ENCODE measurements at places on chromosomes 3 and 15.

- DNase-seq: no peak
These were observed 100.4 kb downstream of the PCCB start for GRCh38 chr3:136350557-136350956.

DNA sequence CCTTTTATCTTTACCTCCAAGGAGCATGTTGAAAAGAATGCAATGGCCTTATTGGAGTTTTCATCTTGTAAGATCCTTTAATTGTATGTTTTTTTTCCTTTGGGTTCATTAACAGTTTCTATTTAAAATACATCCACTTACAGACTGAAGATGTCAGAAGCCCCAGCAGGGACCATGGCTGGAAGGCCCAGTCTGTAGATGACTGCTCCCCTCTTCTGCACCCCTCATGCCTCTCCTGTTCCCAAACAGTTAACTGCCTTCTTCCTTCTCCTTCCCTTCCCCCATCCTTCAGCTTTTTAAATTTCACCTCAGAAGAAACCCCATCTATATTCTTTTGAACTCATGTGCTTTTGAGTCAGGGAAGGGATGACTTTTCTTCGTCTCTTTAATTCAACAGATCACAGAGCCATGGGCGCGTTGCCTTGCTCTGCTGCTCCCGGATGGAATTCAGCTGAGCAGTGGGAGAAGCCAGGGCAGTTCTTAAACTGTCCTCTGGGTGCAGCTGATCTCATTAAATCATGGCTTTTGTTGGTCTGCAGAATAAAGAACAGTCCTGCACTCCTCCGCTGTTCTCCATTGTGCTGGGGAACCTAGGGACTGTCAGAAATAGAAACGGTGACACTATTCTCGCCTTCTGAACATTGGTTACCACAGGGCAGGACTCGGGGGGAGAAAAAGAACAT is 71.5 kb upstream of the EIF1B start:
- peak; percentile 4 for DNase-seq

DNA sequence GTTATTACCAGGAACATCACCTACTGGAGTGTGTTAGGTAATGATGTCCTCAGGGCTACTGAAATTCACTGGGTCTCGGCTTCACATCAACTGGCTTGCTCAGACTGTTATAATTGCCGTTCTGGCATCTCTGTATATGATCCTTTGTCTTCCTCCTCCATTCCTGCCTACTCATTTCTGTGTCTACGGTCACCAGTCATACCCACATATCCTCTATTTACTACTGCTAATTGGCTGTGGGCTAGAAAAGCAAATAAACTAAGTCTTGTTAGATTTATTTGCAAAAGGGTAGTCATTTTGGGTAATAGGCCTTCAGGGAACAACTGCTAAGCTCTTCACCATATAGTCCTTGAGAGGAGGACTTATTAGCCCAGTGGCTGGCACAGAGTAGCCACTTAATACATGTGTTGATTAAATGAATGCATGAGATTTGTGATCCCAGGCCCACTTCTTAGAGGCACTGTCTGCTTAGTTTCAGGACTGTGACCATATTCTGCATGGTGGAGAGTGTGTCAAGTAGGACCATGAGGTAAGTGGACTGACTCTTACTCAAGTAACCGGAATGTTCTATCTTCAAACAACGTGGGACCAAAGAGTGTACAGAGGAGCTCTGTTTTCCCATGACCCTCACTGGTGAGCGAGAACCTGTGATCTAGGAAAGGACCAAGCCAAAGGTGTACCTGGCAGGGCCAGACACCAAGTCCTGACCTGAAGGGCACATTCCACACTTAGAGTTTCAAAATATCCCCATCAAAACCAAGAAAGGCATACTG is 13.2 kb downstream of the ZDHHC3 start:
- DNase-seq: no peak

GRCh38 chr3:10299679-10300078 is 6.9 kb upstream of the GHRL start:
- no peak for DNase-seq

DNA sequence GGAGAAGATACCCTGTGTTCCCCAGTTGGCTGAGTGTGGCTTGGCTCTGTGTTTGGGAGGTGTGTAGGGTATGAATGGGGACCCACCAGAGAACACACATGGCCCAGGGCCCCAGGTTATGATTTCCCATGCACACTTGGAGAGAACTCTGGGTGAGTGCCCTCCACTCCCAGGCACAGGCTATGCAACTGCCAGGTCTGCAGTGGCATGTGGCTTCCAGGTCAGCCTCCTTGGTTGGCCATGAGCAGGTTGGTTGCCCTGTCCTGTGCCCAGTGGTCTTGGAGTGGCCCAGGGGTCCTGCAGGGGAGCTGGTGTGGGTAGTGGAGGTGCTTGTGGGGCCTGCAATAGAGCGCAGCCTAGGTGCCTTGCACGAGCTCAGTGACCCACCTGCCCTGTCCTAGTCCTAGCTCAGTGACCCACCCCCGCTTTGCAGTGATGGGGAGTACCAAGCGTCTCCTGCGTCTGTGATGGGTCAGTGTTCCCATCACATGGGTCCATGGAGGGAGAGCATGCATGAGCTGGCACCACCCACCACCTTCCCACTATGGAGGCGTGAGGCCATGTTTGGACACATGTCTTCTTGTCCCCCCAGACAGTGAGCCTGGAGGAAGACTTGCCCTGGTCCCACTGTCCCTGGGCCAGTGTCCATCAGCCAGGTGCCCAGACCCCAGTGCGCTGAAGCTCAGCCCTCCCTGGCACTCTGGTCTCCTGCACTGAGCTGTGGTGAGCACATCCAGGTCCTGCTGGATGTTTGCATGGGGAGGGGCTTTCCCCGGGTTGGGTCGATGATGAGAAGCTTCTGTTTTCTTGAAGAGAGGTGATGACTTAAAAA is 217.3 kb downstream of the SNRPN start:
- no peak for DNase-seq

- DNase-seq: no peak
These were observed 209.5 kb downstream of the SATB1 start for GRCh38 chr3:18215639-18216038.

DNA sequence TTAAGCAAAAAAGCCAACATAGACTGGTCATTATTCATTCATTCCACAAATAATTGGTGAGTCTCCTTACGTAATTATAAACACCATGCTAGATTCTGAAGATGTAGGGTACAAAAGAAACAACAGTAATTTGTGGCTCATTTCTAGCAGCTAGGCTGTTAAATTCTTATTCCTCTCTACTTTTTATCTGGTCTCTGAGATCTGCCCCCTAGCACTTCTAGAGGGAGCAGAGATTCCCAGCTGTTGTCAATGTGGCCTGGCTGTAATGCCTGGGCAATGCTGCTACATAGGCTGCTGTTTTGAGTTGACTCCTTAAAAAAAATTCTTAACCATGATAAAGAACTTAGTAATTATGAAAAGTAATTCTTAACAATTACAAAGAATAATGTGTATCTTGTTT is 434.9 kb upstream of the THRB start:
- no peak for DNase-seq

- DNase-seq: no peak
These were observed 272.2 kb upstream of the NR2F2 start for GRCh38 chr15:96058103-96058851.

- DNase-seq: no peak
These were observed 413.0 kb upstream of the TBL1XR1 start for GRCh38 chr3:177610262-177610661.

GRCh38 chr3:41987627-41988026 is 25.7 kb upstream of the ULK4 start:
- DNase-seq: no peak

DNA sequence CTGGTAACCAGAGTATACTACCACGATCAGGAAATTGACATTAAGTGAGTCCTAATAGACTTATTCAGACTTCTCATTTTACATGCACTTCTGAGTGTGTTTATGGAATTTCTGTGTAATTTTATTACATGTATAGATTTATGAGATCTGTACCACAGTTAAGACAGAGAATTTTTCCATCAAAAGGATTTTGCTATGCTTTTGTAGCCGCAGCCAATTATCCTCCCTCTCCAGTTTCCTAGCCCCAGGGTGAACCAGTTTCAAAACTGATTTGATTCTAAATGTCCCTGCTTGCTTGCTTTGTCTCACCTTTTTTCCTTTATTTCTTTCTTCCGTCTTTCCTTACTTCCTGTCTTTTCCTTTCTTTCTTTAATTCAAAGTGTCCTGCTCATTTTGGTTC is 661.2 kb upstream of the BCHE start:
- no peak for DNase-seq

DNA sequence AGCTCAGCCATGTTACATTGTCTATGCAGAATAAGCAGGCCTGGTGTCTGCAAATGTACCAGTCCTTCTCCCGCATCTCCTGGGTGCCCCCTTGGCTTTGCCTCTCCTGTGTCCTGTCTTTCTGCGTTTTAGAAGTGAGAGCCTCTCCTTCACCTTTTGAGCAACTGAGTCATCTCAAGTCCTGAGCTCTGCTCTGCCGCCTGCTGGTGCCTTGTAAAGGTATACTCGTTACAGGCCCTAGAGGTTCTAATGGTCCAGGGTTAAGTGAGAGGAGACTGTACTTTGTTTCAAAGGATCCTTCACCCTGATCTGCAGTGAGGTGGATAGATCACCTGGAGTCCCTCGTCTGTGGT is 12.6 kb downstream of the GHRL start:
- DNase-seq: no peak

GRCh38 chr15:83199288-83199687 is 8.3 kb downstream of the HDGFL3 start:
- no peak for DNase-seq

DNA sequence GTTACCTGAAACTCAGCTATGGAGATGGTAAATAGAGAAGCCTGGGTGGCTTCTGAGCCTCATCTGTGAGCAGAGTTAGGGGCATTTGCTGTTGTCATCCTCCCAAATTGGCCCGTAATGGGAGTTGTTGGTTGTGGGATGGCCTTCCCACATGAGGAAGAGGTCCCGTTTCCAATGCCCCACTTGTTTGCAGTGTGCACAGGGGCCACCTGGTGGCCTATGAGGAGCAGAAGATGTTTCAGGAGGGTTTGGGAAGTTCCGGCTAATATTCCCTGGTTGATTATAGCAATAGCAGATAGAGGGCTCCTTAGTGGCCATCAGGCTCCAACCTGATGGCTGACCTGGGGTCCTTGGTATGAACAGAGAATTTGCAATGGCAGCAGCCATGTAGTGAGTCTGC is 1546.5 kb downstream of the OTOL1 start:
- peak; percentile 25 for DNase-seq

DNA sequence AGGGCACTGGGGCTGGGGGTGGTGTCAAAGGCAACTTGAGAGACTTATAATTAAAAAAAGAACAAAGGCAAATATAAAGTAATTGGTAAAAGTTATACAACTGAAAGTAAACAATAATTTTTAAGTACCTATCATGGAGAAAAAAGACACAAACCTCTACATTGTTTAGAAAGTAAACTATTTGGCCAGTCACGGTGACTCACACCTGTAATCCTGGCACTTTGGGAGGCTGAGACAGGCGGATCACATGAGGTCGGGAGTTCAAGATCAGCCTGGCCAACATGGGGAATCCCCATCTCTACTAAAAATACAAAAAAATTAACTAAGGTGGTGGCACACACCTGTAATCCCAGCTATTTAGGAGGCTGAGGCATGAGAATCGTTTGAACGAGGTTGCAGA is 25.8 kb downstream of the RPSA start:
- peak; percentile 33 for DNase-seq

- DNase-seq: peak; percentile 66
These were observed 332.3 kb downstream of the FOXP1 start for GRCh38 chr3:71251156-71251775.

GRCh38 chr15:101491734-101492640 is 2.5 kb upstream of the PCSK6 start:
- no peak for DNase-seq

- peak; percentile 93 for DNase-seq
These were observed 152.6 kb downstream of the GREM1 start for GRCh38 chr15:32870240-32871033.

- no peak for DNase-seq
These were observed 1032.1 kb downstream of the NTRK3 start for GRCh38 chr15:87224404-87224803.

DNA sequence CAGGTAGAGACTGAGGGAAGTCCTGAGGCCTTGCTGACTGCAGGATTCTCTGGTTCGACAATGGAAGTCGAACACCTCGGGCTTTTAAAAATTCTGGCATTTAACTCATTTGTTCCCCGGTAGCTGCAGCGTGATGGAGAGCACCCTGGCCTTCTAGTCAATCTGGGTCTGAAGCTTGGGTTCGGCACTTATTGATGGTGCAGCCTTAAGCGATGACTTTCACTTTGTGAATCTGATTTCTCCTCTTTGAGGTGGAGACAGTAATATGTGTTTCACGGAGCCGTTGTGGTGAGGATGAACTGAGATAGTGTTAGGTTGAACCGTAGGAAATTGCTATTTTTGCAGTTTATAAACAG is 621 bp upstream of the PARP6 start:
- no peak for DNase-seq

Measured in MCF 10A (cell line).